ENCODE measurements at places on chromosomes 6 and 20.

GRCh38 chr6:169398342-169399105 is 144.9 kb upstream of the THBS2 start:
- DNase-seq = no peak

- no peak for DNase-seq
These were observed 264.0 kb downstream of the PRKN start for GRCh38 chr6:162463576-162463975.

- no peak for DNase-seq
These were observed 3.9 kb downstream of the SYNJ2 start for GRCh38 chr6:157985378-157986155.

DNA sequence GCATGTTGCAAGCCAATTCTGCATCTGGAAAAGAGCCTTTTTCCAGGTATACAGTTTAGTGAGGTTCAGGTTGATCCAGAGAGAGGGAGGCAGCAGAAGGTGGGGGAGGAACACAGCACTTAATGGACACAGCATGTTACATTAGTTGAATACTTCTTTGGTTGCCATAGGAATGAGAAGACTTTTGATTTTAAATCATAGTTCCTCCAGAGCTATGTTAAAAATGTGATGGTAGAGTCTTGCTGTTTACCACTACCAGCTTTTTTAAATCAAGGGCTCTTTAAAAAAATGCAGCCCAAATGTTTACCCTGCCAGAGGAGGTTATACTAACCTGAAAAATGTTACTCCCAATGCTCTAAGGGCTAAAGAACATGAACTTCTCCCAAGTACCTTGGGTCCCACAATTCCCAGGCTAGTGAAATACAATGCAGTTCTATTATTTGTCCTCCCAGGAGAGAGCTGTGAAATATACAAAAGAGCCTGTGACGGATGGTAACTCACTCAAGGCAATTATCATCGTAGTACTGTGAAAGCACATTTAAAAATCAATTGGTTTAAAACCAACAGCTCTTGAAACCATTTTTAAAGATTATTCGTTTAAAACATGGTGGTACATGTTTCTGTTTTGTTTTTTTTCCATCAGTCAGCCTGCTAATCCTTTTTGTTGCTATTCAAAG is 6.9 kb upstream of the PHACTR1 start:
- DNase-seq = no peak

DNA sequence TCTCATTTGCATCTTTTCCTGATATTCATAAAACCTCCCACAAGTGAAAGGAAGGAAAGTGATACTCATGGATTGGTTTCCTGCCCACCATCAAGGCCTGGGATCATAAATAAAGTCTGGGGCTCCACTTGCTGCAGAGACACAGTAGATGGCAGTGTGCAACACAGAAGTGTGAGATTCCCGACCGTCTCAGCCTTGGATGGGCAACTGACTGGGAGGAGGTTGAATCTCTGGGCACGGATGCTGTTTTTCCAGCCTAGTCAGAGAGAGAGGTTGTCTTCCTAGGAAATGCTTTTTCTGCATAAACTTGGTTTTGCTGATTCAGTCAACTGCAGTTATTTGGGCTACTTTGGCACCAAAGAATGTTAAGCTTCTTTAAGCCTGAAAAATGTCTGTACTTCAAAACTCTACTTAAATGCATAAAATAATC is 9.9 kb upstream of the RFPL4B start:
- no peak for DNase-seq

DNA sequence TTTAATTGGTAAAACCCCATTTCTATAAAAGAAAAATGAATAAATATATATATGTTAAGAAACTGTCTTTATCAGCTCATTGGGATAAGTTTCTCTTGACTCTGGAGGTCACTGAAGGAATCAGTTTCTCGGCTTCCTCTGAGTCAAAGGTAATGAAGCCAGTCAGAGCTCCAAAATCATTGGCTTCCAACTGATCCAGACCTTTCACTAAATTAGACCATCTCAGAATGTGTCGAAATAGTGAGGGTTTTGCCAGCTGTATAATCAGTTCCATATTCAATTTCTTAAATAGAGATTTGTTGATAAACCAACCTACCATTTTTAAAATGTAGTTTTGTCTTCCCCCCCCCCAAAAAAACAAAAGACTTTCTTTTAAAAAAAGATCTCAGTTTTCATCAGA is 60.5 kb upstream of the SRSF6 start:
- DNase-seq = no peak

DNA sequence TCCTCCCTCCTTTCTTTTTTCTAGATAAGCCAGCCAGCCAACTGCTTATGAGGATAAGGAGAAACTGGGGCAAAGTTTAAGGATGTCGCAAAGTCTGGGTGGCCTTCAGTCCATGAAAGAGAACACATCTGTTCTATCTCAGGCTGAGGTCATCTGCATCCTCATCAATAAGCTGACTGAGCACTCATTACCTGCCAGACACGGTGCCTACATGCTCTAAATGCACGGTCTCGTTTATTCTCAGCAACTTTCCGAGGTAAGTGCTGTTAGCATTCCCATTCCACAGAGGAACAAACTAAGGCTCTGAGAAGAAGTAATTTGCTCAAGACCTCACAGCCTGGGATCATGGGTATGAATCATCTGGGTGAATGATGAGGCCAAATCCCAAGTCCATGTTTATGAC is 133.1 kb downstream of the BCAS1 start:
- DNase-seq = no peak

DNA sequence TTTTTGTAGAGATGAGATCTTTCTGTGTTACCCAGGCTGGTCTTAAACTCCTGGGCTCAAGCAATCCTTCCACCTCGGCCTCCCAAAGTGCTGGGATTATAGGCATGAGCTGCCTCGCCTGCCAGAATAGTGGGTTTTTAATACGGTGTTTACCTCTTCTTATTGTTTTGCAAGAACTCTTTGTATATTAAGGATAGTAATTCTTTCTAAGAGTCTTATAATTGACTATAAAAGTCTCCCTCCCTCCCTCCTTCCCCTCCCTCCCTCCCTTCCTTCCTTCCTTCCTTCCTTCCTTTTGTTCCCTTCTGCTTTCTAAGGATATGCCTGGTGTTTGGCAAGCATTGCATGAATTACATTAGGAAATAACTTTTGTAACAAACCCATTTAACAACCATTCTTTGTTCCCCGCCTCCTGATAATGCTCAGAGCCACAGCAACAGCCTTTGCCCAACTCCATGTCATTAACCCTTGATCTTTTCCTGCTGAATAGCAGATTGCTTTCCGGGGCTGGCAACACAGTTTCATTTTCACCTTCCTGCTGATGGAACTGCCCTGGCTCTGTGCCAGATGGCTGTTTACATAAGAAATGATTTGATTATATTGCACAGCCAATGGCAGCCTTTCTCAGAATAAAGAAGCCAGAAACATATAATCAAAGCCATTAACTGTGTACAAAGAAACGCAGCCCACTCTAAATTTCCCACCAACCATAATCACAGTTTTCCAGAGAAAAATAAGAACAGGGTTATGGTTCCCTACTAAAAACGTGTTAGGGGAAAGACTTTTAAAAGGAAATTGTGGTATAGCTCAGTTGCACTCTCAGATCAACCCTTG is 143.7 kb upstream of the PTPN1 start:
- peak; percentile 88 for DNase-seq

DNA sequence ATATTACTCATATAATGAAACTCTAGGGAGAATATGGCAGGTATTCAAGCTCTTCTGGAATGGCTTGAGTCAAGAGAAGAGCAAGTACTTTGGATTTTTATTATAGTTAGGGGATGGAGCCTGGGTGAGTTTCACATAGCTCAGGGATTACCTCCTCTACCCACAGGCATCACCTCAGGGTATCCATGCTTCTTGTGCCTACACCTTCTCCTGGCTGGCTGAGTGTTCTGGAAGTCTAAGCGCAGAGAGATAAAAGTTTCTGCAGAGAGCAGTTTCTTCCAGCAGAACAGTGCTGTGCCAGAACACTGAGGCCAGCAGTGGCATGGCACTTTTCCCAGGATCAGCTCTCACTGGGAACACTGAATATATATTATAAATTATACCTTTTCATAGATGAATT is 199.7 kb upstream of the KCNQ5 start:
- DNase-seq = no peak

DNA sequence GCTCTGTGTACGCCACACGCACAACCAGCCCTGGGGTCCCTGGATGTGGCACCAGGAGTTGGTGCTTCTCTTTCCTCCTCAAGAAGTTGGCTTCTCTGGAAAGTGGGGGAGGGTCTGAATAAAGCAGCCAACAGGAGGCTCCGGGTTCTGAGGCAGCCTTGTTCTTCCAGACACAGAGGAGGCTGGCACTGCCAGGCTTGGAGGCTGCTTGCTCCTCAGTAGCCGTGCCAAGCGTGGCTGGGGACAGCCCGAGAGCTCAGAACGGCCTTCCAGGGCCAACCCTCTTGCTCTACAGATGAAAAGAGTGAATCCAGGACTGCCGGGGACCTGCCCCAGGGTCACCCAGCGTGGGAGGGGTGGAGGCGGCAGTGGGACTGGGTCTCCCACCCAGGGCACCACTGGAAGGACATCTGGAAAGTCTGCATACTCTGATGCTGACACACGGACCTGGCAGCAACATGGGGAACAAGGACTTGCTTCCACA is 70.4 kb downstream of the SLC22A23 start:
- no peak for DNase-seq

DNA sequence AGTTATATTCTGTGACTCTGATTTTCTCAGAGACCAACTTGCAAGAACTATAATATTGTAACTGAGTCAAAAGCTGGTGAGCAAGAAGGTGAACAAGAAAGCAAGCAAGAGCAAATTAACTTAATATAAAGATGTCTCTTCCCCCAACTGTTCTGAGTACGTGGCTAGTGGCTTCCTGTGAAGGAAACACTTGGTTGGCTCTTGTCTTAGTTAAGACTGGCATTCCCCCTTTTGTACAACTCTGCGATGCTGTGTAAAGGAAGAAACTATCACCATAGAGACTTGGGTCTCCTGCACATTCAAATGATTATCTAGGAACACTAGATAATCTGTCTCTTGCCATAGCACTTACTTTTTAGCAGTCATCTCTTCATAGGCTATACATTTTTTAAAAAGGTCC is 47.3 kb upstream of the TNFAIP3 start:
- DNase-seq = no peak

DNA sequence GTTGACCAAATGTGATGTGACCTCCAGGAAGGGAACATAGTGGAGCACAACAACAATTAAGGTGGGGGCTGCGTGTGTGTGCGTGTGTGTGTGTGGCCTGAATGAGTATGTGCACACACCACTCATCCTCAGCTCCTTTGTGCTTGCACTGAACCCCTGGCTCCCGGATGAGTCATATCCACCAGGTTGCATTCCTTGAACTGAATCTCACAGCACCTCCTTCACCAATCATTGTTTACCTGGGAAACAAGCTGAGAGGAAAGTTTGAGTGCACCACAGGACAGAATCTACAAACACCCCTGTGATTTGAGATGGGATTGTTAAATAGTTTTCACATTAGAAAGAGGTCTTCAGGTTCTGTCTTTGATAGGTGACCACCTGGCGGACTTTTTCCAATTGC is 33.7 kb upstream of the GPR6 start:
- DNase-seq = no peak

- no peak for DNase-seq
These were observed 112.5 kb downstream of the SGK1 start for GRCh38 chr6:134205366-134205765.

- DNase-seq = no peak
These were observed 218.9 kb downstream of the PLCB4 start for GRCh38 chr20:9287826-9288225.

GRCh38 chr6:32952817-32953739 is at the start of gene HLA-DMA:
TSS of gene HLA-DMA (minus strand) at chr6:32953097. CDS start at chr6:32953036, 61 bp downstream.
- peak; percentile 94 for DNase-seq

DNA sequence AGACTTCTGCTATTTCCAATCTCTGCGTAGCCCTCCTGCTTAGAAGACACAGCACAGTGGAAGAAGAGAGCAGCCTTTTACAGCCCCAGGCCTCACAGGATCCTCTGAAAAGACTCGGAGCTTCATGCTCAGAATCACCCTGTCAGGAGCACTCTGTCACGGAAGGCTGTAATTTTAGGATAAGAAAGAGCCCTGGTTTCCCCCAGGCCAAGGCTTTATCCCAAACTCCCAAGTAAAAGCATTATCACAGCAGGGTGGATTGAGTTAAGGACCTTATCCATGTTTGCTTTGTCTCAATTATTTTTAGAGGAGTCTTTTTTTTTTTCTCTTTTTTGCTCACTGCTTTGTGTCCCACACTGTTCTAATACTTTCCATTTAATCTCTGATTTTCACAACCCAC is 39.2 kb downstream of the ANKS1A start:
- DNase-seq = no peak

GRCh38 chr6:30418448-30418847 is 70.9 kb upstream of the HLA-E start:
- no peak for DNase-seq

GRCh38 chr6:25060522-25060921 is 124.8 kb upstream of the RIPOR2 start:
- no peak for DNase-seq

GRCh38 chr20:47751449-47751848 is 33.8 kb downstream of the SULF2 start:
- DNase-seq = no peak

DNA sequence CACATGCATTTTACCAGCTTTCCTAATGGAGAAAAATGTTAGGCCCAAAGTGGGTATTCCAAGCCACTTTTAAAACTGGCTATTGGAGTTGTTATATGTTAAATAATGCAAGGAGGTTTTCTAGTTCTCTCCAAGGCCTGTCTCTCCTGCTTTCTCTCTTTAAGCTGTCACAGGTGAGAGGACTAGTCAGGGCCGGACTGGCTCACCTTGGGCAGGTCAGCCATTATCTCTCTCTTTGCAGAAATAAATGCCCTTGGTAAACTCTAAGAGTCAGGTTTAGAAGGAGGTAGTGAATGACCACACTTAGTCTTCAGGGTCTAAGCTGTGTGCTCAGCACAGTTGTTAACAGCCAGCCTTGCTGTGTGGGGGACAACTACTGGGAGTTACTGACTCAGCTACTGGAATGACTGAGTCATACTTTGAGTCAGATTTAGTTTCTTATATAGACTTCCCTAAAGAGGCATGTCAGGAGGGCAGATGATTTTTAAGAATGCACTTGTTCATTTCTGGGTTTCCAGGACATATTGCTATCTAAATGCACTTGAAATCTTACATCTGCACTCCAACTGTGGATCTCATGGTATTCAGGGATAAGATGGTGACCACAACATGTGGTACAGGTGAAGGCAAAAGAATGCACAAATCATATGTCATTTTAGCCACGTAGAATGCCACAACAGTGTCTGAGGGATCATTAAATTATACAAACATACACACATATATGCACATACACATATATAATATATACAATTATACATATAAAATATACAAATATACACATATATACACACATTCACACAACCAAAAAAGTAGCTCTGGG is 719.4 kb downstream of the EPM2A start:
- DNase-seq = no peak

DNA sequence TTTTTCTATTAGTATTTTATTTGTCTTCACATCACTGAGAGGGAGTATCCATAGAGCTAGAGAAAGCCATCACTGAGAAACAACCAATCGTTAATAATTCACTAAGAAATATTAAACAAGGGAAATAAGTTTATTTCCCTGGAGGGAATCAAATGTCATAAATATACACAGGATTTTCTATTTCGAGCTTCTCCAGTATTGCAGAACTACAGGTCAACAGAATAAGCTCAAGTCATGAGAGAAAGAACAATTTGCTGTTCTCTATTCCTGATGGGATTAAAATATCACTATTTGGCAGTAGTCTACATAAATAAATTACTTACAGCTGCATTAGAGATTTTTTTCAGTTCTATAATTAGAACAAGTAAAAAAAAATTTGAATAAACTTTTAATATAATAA is 2.2 kb upstream of the FAM162B start:
- no peak for DNase-seq

GRCh38 chr20:38885357-38885756 is 40.9 kb upstream of the FAM83D start:
- DNase-seq = no peak

GRCh38 chr6:159633196-159633595 is 59.8 kb downstream of the SOD2 start:
- no peak for DNase-seq

Measured in Peyer's patch (tissue), 4 donors.